Foreskin melanocyte (primary cell): ENCODE measurements at places on chromosomes 2 and 18.
A peak's percentile ranks its signal among the peaks of the same experiment; 100 is the strongest.

DNA sequence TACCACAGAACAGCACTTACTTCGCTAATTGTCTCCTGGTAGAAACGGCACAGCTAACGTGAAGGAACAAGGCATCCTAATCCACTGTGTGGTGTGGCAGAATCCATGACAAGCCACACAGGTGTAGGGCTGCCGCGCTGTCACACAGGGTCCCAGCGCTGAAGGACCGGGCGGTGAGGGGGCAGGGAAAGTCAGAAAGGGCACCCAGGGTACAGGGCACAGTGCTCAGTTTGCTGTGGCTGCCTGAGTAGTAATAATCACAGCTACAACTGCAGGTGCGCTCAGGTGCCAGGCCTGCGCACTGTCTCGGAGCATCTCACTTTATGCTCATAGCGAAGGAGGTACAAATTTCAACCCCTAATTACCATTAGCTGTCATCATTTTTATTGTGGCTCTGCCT, 55.2 kb upstream of the CAB39 start:
- no peak for DNase-seq

GRCh38 chr18:39296293-39296888, 1730.8 kb upstream of the CELF4 start:
- DNase-seq: no peak

DNA sequence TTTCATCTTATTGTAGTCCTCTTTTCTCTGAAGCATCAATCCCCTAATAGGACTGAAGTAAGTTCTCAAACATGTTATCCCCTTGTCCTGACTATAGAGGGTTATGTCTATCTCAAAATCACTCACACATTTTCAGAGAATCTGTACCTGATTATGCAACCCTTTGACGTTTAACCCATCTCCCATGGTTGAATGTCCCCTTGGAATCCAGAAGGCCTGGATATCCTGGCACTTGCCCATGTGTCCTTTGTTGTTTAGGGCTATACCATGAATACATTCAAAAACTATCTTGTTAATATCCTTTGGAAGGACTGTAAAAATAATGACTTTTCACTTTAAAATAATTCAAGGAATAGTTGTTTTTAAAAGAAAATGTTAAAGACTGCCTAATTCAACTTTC, 66.3 kb upstream of the PSMD14 start:
- no peak for DNase-seq

- no peak for DNase-seq
Measured at GRCh38 chr2:5329763-5330162, 362.4 kb upstream of the SOX11 start.

GRCh38 chr2:224846161-224846560, 130.0 kb upstream of the CCDC195 start:
- no peak for DNase-seq

GRCh38 chr2:166614503-166614902, 120.5 kb upstream of the SCN7A start:
- no peak for DNase-seq

- DNase-seq: no peak
Measured at GRCh38 chr2:168529900-168530561, 74.0 kb downstream of the CERS6 start.

DNA sequence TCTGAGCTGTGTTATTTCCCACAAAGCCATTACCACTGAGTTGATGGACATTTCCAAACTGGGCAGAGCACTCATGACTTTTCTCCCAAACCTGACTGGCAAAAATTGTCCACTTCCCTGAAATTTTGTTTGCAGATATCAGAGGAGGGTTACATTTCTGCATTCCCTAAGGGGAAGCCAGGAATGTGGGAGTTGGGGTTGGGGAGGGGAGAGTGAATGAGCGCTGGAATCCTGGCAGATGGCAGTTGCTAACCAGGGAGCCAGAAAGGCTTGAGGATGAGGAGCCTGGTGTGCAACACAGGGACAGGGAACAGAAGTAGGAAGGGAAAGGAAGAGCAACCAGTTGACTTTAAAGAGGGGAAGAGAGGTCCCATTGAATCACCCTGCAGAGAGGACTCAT, 14.0 kb upstream of the CCNYL1 start:
- no peak for DNase-seq

DNA sequence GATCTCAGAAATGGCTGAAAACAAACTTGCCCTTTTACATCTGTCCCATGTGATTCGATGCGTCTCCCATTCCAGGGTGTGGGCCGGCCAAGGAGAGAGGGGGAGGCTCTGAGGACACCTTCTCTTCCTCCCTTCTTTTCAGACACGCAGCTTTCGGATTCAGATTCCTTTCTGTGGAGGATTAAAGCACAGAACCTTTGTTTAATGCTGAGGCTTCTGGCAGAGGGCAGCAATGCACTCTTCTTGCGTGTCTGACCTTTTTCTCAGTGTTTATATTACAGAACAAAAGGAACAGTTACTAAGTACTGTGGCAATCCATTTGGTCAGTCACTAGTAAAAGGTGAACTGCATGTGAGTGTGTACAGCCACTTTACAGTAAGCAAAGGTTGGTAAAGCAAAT, 268.9 kb upstream of the CCDC68 start:
- DNase-seq: no peak

GRCh38 chr2:223954401-223954800, 2.9 kb upstream of the MRPL44 start:
- DNase-seq: peak; percentile 84

- no peak for DNase-seq
Measured at GRCh38 chr18:66674286-66674685, 70.4 kb upstream of the CDH19 start.

GRCh38 chr18:939166-939565, 34.5 kb downstream of the ADCYAP1 start:
- no peak for DNase-seq

DNA sequence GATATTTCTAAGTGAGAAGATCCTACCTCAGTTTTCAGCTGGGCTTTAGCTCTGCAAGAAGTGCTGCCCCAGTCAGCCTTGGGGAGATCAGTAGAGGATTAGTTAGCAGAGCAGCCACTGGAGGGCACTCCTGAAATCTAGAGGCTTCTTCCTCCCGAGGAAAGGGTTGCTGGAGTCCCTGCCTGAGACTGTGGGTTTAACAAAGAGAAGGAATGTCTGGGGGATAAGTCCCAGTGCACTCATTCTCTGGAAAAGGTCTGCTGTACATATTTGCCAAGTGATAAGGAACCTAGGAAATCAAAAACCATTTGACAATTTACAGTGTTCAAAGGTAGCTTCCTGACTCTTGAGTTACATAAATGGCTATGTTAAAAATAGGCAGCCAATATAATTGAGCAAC, 207.2 kb downstream of the SLC8A1 start:
- DNase-seq: peak; percentile 39

- peak; percentile 13 for DNase-seq
Measured at GRCh38 chr2:45849491-45850283, 198.2 kb downstream of the PRKCE start.

DNA sequence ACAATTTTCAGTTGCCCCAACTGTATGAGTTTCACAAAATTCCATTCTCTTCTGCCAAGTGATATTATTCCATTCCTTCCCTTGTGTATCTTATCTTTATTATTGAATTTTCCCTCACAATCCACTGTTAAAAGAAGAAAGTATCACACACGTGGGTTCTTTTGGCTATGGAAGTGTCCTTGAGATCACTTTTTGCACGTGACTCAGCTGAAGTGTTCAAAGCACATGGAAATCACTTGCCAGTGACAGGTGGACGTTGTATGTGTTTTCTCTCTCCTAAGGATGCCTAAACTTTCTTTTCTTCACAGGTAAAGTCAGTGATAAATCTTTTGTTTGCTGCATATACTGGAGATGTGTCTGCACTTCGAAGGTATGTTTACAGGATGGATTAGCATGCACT, 60.7 kb downstream of the STAT1 start:
- DNase-seq: no peak

- DNase-seq: no peak
Measured at GRCh38 chr2:72755647-72756423, 70.0 kb downstream of the EXOC6B start.

DNA sequence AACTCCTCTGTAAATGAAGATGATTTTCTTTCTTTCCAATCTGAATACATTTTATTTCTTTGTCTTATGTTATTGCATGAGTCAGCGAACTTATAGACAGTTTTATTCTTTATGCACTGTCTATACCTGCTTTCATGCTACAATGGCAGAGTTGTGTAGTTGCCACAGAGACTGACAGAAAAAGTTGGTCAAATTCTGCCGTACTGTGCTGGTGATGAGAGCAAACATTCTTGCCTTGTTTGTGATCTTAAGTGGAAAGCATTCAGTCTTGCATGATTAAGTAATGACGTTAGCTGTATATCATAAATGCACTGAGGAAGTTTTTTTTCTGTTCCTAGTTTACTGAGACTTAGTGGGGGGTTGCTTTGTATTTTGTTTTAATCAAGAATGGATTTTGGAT, 32.9 kb downstream of the ZC3H15 start:
- no peak for DNase-seq

- DNase-seq: peak; percentile 88
Measured at GRCh38 chr2:15223887-15224286, 337.2 kb downstream of the NBAS start.

DNA sequence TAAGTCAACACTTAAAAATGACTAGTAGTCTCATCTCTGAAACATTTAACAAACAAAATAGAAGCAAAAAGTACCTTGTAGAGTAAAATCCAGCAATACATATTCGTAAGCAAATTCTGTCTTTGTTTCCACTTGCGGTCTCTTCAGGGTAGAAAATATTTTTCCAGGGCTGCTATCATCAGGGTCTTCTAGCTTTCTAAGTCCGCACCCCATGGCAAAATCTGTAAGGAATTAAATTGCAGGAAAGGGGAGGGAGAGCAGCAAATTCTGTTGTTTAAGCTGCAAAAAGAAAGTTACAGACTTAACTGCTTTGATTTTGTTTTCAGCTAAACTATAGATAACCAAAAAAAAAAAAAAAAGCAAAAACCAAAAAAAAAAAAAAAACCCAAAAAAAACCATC, at the start of gene RFTN2:
TSS of gene RFTN2 (minus strand) at position 342 of the 400 bp plus-strand sequence. CDS start at position 213, 129 bp downstream.
- peak; percentile 24 for DNase-seq

- no peak for DNase-seq
Measured at GRCh38 chr2:197013098-197013497, 86.6 kb upstream of the PGAP1 start.

DNA sequence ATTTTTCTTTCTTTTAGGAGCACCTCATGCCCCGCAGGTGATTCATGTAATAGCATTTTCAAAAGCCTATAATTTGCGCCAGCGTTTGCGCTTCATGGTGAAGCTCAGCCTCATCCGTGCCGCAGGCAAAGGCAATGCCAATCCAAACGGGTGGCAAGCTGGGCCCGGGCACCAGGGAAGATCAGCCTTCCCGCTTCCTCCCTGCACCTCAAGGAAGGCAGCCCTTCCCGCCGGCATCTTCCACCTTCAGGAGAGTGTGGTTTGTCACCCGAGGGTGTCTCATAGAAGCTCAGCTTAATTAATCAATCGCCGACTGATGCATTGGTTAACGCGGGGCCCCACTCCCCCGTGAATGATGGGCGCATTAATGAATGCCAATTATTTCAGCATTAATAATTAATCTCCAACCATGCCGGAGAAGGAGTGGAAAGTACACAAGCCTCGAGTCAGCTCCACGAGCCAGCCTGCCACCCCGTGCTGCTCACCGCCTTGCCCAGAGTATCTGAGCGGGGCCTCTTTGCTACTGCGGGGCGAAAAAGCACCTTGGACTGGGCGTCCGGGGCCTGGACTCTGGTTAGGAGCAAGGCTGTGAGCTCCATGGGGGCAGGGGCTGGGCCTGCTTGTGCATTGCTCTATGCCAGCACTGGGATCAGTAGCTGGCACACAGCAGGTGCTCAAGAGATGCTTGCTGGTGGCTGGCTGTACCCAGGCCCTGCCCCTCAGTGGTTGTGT, 13.0 kb downstream of the INHBB start:
- DNase-seq: no peak
